ENCODE measurements at places on chromosomes 12 and 14.

DNA sequence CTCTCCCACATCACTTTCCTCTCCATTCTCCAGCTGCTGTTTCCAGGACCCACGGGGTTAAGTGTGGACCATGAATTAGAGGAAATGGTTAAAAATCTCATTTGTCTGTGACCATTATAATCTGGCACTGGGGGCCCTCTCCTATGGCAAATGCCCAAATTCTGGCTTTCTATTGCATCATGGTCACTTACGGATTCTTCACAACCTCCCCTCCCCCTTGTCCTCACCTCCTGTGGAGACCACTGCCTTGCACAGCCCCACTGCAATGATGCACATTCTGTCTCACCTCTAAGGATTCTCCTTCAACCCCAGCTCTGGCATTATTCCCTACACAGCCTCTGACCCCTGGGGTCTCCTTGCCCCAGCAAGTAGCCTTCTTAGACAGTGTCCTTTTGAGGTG lies 18.9 kb downstream of the BCAT1 start:
- no peak for DNase-seq

- no peak for DNase-seq
These were observed 64.9 kb upstream of the STRN3 start for GRCh38 chr14:31090883-31091764.

- DNase-seq, result no peak
These were observed 52.0 kb upstream of the CPM start for GRCh38 chr12:68984796-68985573.

GRCh38 chr12:21545557-21545956 lies 19.5 kb downstream of the SPX start:
- DNase-seq, result no peak

All from NCI-H2081 treated with DMSO at 0.1 percent for 48 hours (cell line).